ENCODE measurements at places on chromosomes 1 and 21.

DNA sequence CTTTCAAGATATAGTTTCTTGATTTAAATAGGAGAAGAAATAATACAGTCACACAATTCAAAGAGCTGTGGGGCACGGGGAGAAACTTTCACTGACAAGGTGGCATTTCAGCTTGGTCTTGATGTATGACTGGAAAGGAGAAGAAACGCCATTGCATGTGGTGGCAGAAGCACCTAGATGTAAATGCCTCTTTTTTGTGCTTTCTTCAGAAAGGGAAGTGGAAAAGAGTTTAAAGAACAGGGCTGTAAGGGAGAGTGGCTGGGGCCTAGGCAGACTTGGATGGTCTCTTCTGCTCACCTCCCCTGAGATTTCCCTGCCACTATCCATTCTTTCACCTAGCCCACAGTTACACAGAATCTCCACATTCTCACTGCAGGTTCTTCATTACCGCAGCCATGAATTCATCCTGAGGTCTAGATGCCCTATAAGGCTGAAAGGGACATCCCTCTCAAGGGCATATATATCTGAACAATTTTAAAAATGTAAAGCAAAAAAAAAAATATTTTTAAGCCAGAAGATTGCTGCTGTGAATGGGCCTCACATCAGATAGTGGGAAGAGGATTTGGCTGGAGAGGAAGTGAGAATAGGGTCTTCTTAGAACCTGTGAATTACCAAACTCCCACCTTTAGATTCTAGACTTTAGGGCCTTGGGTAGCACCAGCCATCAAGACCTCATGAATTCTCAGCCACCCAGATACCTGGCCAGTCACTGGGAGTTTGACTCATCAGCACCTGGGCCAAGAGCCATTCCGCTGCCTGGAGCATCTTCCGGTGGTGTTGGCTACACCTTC is 23.4 kb downstream of the CACNA1E start:
- no peak for DNase-seq

DNA sequence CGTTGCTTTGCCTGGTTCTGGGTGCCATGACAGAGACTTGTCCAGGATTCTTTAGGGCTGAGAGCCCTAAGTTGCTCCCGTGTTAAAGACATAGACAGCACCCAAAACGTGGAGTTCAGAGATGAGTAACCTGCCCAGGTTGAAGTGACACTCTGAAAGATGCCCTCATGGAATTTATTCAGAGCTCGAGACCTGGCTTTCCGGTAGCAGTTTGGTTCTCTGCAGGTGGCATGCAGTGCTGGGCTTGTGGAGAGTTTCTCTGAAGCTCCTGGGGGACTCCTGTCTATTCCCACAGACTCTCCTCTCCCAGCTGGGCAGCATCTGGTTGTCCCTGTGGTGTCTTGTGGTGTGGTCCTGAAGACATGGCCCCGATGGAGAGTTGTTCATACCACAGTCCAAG is 241.0 kb downstream of the RHOU start:
- DNase-seq: no peak

- DNase-seq: no peak
Observed at GRCh38 chr1:234967121-234967520, 161.5 kb downstream of the TOMM20 start.

DNA sequence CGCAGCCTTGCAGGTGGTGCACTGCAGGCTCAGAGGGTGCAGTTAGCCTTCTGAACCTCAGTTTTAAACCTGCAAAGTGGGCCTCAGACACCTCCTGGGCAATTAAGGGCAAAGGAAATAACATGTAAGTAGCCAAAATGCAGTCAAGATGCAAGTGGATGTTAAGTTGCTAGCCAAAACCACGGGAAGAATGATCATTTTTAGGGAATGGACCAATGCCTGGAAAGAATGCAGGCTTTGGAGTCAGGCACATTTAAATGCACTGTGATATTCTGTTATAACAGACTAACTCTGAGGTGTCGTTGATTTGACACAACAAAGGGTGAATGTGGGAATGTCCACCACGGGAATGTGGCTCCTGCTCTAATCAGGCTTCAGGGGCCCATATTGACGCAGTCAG is 57.9 kb upstream of the PTGFRN start:
- no peak for DNase-seq

DNA sequence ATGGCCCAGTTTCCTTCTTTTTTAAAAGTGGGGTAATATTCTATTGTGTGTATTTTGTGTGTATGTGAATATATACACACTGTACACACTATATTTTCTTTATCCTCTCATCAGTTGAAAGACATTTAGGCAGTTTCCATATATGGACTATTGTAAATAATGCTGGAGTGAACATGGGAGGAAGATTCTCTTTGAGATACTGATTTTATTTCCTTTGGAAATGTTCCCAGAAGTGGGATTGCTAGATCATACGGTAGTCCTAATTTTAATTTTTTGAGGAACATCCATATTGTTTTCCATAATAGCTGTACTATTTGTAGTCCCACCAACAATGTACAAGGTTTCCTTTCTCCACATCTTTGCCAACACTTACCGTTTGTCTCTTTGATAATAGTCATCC is 51.0 kb downstream of the F3 start:
- DNase-seq: no peak

GRCh38 chr1:111369177-111369576 is 58.4 kb downstream of the OVGP1 start:
- DNase-seq: peak; percentile 22

DNA sequence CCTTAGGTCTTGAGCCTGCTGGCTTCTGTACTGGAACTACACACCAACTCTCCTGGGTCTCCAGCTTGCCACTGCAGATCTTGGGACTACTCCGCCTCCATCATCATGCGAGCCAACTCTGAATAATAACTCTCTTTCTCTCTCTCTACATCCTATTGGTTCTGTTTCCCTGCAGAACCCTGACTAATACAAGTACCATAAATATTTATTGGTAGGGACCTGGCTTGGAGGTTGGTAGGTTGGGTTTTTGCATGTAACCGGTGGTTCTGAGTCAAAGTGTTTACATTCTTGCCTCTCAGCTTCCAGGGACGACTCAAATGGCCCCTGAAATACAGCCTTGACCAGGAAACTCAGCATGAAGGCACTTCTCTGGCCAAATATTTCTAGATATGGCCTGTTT is 110.4 kb downstream of the KCND3 start:
- no peak for DNase-seq

DNA sequence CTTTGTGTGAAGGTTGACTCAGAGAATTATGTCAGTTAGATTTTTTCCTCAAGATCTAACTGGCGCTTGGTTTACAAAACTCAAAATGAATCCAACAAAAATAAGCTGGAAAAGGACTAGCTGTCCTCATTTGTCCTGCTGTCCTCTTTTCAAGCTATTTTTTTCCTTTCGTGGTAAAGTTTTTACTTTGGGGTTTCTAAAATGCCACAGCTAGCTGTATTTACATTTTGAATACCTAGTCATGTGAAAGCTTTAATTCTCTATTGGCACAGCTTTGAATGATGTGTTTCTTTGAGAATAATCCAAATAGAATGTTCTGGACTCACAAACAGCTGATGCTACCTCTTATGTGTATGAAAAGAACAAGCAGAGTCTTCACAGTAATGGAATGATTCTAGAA is 673.6 kb upstream of the NR5A2 start:
- no peak for DNase-seq

DNA sequence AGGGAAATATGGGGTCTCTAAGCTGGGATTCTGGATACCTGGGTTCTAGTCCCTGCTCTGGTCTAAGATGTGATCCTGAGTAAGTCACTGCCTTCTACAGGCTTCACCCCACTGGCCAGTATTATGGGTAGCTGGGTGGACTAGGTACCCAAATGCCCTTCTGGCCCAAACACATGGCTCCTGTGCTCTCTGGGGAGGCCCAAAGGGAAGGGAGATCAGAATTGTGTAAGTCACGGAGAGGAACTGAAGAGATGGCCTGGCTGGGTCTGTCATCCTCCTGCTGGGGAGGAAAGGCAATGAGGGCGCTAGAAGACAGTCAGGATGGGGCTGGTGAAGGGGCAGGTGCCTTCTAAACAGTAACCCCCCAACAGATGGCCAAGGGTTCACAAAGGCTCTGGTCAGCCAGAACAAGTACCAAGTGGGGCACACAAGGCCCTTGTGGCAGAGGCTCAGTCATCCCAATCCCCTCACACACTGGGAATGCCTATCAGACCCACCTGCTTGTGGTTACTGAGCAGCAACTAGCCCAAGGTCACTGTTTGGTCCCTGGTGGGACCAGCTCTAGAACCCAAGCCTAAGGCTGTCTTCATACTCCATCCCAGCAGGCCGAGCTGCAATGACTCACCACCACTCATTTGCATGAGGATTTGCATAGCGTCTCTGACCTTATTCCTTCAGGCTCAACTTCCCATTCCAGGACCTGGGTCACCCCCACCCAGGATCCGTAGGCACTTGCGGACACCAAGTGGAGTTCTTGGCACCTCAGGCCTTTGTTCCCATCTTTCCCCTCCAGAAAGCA is 9.2 kb downstream of the MEF2D start:
- no peak for DNase-seq

- DNase-seq: no peak
Observed at GRCh38 chr1:47913225-47913823, 83.9 kb downstream of the TRABD2B start.

DNA sequence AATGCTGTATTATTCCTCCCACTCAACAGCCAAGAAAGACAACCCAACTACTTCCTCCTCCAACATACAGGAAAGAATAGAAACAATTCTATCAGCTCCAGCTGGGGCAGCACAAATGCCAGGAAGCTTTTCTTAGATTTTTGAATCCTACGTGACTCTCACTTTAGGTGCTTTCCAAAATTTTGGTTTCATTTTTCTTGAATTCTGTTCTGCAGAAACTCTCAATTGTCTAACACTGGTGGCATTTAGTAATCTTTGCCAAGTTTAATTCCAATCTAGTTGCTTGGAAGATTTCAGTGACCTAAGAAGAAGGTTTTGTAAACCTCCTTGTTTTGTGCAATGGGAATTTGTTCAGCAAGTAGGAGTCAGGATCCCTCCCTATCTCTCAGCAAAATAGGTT is 37.1 kb upstream of the DOCK7 start:
- peak; percentile 37 for DNase-seq

GRCh38 chr1:206472024-206472423 is 1.7 kb downstream of the IKBKE start:
- DNase-seq: no peak

DNA sequence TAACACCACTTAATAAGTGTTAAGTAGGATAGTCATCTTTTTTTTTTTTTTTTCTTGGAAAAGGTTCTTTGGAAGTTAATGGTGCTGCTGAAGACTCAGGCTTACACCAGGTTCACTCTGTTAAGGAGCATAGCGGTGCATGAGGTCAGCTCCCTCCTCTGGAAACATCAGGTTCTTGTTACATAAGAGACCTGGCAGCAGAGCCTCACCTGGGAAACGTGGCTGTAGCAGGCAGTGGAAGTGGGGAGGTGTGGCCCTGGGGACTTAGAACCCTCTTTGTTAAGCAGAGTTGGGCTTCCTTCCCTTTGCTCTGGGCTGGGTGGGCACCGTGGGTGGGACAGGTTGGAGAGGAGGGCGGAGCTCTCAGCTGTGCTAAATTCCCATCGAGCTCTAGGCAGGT is 104.1 kb downstream of the CNIH3 start:
- DNase-seq: no peak

DNA sequence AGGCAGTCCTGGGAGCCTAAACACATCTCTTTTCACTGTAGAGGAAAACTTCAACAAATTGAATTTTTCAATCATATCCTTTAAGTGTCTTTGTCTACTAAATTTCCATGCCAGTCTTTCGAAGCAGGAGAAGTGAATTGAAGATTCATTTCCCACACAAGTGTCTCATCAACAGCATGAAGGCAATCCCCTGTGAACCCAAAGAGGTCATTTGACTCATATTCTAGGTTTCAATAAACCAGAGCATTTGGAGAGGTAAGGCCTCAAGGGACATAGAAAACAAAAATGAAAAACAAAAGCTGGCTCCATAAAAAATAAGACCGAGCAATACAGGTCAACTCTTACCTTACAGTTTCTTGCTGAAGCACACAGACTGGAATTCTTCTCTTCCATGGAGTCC is 94.1 kb upstream of the ATP1B1 start:
- no peak for DNase-seq

GRCh38 chr1:87450136-87450535 is 121.5 kb downstream of the LMO4 start:
- DNase-seq: no peak

GRCh38 chr1:202812176-202813026 is 1.6 kb downstream of the PCAT6 start:
- no peak for DNase-seq

GRCh38 chr21:44925378-44925755 is 4.7 kb upstream of the ITGB2 start:
- no peak for DNase-seq

- no peak for DNase-seq
Observed at GRCh38 chr1:98887507-98887906, 117.2 kb downstream of the PLPPR5 start.

DNA sequence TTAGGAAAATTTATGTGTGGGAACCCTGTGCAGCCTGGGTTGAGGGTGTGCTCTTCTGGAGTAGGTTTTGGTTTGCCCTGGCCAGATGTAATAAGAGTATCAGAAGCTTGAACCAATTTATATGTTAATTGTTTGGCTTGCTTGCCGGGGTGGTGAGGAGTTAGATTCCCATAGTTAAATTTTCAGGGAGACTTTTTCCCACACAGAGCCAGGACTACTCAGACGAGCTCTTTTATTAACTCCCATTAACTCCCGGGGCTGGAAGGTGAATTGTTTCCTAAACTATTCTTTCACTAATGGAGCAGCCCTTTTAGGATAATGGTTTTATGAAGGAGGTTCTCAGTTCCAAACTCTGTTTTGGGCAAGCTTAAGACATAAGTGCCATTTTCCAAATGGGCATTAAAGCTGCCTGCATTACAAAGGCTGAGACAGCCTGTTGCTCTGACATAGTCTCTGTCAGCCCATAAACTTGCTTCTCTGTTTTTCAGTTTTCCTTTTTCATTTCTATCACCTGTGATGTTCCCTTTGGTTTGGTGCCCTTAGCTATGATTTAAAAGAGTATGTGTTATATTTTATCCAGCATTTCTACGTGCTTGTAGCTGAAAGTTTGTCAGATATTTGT is 18.0 kb upstream of the RAB3GAP2 start:
- no peak for DNase-seq

DNA sequence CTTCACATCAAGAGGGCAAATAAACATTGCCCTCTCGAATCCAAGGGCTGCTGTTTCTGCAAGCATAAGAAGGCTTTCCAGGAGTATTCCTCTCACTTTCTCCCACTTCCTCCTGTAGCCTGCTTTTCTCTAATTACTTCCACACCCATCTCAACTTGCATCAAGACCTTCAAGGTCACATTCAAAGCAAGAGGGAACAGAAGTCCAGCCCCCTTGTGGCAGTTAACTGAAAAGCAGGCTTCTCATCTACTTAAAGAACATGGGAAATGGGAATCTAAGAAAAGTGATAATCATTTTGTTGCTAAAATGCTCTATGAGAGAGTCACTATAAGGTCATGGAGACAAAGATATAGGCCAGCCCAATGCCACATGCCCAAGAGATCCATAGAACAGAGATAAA is 874.4 kb downstream of the KCNT2 start:
- no peak for DNase-seq
